Effector CD4-positive, alpha-beta T cell (primary cell): ENCODE measurements at places on chromosomes 16 and 17.

DNA sequence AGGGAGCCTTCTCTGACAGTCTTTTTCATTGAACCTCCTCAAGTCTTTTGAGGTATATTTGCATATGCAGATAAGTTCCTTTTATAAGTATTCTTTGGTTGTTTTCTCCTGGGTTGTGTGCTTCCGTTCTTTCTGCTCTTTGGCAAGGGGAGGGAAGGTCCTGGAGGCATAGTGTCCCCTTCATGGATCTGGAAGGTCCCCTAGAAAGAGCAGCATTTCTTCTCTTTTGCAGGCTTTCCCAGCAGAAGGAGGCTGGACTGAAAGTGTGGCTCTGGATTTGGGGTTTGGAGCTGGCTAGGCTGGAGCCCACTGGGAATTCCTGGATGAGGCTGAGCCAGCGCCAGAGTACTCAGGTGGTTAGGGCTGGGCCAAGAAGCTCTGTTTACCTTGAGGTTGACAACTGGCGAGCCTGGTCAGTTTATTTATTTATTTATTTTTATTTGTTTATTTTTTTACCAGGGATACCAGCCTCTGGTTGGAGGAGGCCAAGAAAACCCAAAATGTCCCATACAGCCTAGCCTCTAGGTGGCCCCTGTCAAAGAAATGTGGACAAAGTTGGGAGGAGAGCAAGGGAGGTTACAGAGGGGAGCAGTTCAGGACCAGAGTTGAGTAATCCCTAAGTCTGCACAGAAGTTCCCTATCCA is 5.4 kb upstream of the TOP2A start:
- no peak for DNase-seq

GRCh38 chr16:47565454-47565853 is 104.3 kb downstream of the PHKB start:
- DNase-seq = peak; percentile 3

- no peak for DNase-seq
Measured at GRCh38 chr17:78925662-78926555, 722 bp upstream of the TIMP2 start.

DNA sequence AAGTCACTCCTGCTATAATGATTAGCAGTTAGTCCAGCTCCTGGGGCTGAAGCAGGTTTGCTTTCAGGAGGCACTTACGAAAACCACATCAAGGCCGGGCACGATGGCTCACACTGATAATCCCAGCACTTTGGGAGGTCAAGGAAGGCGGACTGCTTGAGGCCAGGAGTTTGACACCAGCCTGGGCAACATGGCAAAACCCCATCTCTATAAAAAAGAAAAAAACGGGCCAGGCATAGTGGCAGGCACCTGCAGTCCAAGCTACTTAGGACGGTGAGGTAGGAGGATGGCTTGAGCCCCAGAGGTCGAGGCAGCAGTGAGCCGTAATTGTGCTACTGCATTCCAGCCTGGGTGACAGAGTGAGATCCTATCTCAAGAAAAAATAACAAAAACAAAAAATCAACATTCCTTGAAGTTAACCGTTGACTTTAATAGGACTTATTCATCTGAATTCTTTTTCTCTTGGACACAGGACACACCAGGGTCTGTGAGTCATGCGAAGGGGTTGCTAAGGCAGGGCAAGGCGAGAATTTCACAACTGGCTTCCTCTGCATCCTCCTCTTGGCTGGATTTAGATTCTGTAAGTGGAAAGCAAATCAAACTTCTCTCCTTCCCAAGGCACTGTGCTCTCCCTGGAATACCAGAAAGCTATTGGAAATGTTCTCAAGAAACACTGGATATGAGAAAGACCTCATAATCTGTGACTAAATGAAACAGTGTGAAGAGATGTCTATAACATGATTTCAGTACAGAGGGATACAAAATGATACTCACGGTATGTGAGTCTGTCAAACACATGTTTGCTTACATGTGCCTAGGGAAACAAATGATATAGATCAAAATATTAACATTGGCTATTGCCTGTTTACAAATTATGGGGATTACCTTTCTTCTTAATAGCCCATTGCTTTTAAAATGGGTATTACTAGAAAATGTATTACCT is 99.5 kb downstream of the SYCE1L start:
- DNase-seq = no peak

GRCh38 chr16:12258861-12259645 is 282.5 kb downstream of the SNX29 start:
- DNase-seq = no peak

DNA sequence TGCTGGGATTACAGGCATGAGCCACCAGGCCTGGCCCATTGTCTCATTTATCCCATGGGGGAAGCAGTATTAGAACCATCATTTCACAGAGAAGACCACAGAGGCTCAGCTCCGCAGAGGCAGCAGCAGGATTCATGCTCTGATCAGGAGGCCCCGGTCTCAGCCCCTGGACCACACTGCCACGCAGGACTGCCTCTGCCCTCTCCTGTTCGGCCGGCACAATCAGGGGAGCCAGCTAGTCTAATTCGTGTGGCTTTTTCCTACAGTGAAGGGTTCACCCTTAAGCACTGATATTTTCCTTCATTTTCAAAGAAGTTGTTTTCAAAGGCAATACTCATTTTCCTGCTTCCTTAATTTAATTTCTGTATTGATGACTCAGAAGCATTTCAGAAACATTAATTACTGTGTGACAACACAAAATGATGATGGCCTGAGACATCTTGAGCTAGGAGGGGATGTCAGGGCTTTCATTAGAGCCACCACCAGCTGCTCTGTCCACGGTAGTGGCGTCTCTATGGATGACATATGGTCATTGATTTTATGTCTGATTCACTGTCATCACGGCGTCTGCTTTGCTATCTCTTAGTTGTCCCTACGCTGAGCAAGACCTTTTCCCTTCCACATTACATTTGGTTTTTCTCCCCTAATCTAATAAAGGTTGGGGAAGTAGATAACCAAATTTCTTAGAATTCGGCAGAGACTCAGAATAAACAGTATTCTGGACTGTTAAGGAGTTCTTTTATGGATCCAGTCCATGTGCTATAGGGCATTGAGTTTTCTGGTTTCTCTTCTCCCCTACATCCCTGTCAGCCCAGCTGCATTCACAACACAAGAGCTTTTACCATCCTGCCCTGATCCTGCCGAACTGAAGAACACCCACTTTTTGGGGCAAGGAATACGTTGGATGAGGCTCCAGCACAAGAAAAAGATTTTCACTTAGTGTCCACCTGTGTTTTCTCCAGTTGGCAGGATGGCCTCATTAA is 314.0 kb downstream of the SLC39A11 start:
- no peak for DNase-seq

DNA sequence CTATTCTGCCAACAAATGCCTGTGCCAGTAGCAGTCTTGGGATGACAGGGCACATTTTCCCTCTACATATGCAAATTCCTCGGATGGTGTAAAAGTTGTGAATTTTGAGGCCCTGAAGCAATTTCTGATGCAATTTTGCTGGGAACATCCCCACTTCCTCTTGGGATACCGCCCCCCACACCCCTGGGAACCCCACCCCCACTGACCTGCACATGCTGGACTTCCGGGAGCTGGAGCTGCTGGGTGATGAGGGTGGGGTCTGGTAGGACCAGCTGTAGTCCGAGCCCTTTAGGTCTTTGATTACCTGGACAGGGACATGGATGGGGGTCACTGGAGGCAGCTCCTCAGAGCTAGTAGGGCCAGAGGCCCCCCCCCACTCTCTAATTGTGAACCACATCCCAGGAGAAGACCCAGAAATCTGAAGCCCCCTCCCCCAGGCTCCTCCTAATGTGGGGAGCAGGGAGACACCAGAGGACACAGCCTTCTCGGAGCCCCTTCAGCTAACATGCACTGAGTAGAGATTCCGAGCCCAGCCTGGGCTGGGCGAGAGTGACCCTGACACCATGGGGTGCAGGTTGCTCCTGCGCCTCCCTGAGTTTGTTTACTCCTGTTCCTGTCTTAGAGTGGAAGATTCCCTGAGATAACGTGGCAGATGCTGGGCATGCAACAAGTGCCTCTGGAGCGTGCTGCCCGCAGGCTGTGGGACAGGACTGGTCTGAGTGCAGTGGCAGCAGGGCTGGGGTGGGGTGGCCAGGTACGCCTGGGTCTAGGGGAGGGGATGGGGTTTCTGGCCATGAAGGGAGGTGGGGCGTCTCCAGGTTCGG is 9.0 kb downstream of the MTSS2 start:
- no peak for DNase-seq

- DNase-seq = peak; percentile 58
Measured at GRCh38 chr16:11254913-11255736, 879 bp downstream of the SOCS1 start.

- DNase-seq = no peak
Measured at GRCh38 chr17:39352511-39352910, 48.9 kb downstream of the FBXL20 start.

GRCh38 chr16:77666771-77667170 is 55.5 kb upstream of the NUDT7 start:
- DNase-seq = no peak

DNA sequence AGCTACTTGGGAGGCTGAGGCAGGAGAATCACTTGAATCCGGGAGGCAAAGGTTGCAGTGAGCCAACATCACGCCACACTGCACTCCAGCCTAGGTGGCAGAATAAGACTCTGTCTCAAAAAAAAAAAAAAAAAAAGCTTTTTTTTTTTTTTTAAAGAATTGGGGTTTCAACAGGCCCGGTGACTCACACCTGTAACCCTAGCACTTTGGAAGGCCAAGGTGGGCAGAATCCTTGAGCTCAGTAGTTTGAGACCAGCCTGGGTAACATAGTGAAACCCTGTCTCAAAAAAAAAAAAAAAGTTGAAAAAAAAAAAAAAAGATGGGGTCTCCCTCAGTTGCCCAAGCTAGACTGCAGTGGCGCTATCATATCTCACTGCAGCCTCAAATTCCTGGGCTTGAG is 6.6 kb upstream of the HEXIM2 start:
- DNase-seq = no peak

DNA sequence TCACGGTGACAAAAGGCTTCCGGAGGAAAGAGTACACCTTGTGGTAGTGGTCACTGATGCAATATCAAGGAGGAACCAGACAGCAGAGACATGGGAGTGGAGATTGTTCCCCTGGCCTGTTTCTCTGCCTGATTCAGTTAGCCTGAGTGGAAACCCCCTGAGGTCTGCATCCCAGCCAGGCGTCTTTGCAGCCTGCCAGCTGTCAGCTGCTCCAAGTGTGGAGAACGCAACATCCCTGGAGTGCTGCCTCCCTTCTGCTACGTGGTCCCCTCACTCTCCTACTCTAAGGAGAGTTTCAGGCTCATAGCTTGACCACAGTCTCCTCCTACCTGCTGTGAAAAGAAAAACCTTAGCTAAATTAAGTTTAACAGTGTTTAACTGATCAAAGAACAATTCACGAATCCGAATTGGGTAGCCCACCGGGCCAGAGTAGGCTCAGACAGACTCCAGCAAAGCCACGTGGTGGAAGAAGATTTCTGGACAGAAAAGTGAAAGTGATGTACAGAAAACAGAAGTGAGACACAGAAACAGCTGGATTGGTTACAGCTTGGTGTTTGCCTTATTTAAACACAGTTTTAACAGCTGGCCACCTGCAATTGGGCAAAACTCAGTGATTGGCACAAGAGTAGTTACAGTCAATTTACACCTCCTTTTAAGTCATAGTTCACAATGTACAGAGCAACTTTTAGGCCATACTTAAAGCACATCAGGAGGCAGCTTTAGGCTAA is 188.6 kb downstream of the DNAH9 start:
- DNase-seq = no peak

GRCh38 chr17:57649731-57650484 is 95.2 kb downstream of the CCDC182 start:
- DNase-seq = no peak

DNA sequence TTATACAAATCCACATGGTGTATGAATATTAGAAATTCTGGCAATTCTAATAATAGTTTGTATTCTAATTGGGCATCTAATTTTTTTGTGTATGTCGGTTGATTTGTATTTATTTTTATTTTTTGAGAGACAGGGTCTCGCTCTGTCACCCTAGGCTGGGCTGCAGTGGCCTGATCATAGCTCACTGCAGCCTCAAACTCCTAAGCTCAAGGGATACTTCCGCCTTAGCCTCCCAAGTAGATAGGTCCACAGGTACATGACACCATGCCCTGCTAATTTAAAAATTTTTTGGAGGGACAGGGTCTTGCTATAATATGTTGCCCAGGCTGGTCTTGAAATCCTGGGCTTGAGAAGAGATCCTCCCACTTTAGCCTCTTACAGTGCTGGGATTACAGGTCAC is 104.6 kb downstream of the TRIM37 start:
- DNase-seq = no peak

DNA sequence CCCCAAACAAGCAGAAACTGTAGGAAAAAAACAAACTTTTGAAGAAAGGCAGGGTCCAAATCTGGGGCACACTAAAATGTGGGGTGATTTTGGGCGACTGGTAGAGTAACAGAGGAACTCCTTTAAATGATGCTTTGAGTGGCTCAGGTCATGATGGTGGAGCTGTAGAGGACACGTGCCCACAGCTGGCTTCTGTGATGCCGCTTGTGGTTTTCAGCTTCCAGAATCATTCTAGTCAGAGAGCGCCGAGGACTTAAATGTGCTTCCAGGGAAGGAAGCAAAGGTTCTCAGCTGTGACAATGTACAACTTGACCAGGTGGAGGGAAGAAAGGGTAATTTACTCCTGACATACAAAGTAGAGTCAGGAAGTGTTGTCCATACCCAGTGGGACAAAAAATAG is 162.4 kb downstream of the LGALS9B start:
- DNase-seq = no peak

DNA sequence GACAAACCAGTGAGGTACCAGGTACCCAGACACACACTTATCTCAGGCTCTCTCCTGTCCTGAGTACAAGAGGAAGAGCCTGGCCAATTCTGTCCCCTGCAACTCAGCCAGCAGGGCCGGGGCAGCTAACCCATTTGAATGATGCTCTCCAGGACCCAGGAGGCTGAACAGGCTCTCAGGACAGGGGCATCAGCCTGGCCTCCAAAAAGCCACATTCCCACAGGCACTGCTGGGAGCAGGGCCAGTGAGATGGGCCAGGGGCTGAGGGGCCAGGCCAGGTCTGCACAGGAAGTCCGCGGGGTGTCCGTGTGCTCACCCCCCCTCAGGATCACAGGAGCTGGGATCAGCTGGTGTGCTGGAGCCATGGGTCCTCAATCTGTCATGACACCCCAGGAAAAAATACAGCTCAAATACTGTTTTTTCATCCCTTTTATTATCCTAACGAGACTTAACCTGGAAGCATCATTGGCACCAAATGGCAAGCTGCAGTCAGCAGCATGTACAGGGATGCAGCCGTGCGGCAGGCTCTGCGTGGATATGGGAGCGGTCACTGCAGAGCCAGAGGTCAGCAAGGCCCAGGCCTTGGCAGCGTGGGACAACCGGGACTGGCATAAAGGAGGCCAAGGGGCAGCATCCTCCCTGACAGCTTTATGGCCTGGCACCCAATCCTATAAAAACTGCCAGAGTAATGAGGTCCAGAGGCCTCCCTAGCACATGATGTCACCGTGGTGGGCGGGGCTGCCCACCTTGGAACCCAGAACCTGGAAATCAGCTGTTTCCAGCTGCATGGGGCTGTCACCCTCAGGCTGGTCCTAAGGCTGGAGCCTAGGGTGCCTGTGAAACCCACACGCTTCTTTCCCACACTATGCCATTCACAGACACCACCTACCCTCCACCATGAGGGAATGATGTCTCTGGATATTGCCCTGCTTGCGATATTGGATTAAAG is 276.7 kb downstream of the C16orf95 start:
- no peak for DNase-seq
